ENCODE measurements at places on chromosomes 2 and 18. TPM values are rescaled to one million over a fixed set of nuclear protein-coding genes. Genes with fewer than 3 reads are reported as not detected.

The PLB1 gene
- 5.5 TPM for total RNA-seq

- DNase-seq, result no peak
- H3K27me3 ChIP-seq, result no peaks in the 10 kb centered on the region
- no peaks in the 10 kb centered on the region for H3K36me3 ChIP-seq
- peaks cover 4% of the 10 kb centered on the region for H3K4me1 ChIP-seq
- H3K27ac ChIP-seq, result no peak overlapping the region
- H3K4me3 ChIP-seq, result no peak overlapping the region
These were observed 73.6 kb downstream of the COPS8 start for GRCh38 chr2:237159006-237159911.

DNA sequence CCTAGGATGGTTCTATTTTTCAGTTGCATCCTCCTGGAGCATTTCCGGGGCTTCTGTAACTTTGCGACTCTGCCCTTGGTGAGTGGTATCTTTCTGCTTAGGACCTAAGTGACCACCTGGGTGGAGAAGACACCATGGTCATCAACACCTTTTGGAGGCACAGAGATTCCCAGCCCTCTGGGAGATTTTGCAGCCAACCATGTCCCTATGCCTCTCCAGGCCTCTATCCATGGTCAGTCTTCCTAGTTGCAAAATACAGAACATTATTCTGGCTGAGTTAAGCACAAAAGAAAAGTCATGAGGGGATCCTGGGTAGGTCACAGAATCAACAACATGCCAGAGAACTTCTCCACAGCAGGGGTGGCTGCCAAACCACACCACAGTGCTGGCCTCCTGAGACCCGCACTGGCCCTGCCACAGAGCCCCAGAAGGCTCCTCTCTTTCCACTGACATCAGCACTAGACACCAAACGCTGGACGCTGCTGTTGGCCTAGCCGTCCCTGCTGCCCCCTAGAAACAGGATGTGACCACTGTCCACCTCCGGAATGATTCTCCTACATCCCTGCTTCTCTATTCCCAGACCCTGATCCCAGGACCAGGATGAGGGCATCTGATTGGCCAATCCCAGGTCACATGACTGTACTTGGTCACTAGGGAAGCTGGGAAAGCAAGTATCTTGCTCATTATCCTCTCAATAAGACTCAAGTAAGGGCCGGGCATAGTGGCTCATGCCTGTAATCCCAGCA, 47.7 kb downstream of the SMAD7 start:
- no peak for DNase-seq
- no peaks in the 10 kb centered on the region for H3K36me3 ChIP-seq
- H3K27ac ChIP-seq, result peak overlapping the region; percentile 80
- H3K4me1 ChIP-seq, result peaks cover 30% of the 10 kb centered on the region
- H3K27me3 ChIP-seq, result no peaks in the 10 kb centered on the region

DNA sequence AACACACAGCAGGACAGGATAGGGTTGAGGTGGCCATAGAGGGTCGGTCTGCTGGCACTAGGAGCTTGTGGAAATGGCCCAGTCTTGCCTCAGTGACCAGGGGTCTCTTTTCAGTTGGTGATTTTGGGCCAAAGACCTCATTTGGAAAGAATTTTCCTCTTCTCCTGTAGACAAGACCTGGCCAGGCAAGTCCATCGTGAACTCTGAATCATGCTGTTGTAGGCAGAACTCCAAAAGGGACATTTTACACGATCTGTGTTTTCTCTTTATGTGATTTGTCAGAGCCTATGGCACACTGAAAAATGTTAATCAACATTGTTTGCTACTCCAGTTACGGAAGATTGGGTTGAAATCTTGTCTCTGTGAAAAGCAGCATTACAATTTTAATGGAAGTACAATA, 126.1 kb upstream of the PXDN start:
- H3K4me1 ChIP-seq, result no peaks in the 10 kb centered on the region
- H3K36me3 ChIP-seq, result no peaks in the 10 kb centered on the region
- peaks cover 23% of the 10 kb centered on the region for H3K27me3 ChIP-seq
- DNase-seq, result no peak
- no peak overlapping the region for H3K27ac ChIP-seq

The ABCG8 gene
- total RNA-seq, result not detected

GRCh38 chr2:125371867-125372266, 1284.1 kb upstream of the GYPC start:
- H3K27ac ChIP-seq, result no peak overlapping the region
- H3K27me3 ChIP-seq, result no peaks in the 10 kb centered on the region
- no peak for DNase-seq
- no peak overlapping the region for H3K4me3 ChIP-seq
- H3K36me3 ChIP-seq, result no peaks in the 10 kb centered on the region
- no peaks in the 10 kb centered on the region for H3K4me1 ChIP-seq

GRCh38 chr18:8989017-8989416, 113.5 kb upstream of the NDUFV2 start:
- H3K27ac ChIP-seq, result no peak overlapping the region
- no peak overlapping the region for H3K4me3 ChIP-seq
- no peak for DNase-seq
- H3K36me3 ChIP-seq, result no peaks in the 10 kb centered on the region
- no peaks in the 10 kb centered on the region for H3K4me1 ChIP-seq

DNA sequence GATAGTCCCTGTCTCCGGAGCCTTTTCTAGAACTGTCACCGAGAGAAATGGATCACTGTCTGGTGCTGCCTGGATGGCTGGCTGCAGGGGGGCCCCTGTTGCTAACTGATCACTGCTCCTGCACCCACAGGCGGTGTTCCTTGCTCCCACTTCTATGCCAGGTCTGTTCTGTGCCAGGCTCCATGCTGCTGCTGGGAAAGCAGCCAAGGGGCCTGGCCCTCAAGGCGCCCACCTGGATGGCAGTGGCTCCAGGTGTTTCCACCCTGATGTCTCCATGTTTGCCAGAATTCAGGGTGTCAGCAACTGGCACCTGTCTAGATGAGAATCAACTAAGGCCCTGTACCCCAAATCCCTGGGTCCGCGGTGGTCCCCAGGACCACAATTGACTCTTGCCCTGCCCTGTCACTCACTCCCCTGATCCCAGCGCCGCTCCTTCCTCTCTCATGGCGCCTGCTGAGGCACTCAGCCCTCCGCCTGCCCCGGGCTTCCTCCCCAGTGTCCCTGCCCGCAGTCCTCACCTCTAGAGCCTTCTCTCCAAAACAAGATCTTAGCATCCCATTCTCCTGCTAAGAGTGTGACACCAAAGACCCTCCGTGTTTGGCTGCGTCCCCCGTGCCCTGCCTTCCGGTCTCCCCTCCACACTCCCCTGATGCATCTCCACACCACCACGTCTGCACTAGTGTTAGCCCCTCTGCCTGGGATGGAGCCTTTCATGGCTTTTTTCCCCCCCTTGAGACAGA, 72.5 kb upstream of the OTOF start:
- no peak for DNase-seq
- no peaks in the 10 kb centered on the region for H3K36me3 ChIP-seq
- no peaks in the 10 kb centered on the region for H3K4me1 ChIP-seq
- no peak overlapping the region for H3K4me3 ChIP-seq
- H3K27me3 ChIP-seq, result no peaks in the 10 kb centered on the region
- no peak overlapping the region for H3K27ac ChIP-seq

The G6PC2 gene
- not detected for total RNA-seq

DNA sequence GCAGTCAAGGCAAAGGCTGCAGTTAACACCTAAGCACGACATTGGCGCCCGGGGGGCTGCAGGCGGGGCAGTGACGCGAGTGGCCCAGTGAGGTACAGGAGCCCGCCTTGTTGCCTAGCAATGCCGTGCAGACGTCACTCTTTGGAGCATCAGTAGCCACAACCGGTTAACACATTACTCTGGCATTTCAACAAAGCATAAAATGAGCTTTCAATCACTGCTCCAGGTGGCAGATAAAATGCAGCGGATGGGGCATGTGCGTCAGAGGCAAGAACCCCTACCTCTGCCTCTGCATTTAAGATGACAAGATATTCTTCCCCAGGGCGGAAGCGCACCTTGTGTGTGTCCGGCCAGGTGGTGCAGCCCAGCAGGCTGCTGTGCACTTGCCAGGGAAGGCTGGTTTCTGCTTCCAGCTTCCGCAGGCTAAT, 139.4 kb downstream of the MTCL1 start:
- peaks cover 3% of the 10 kb centered on the region for H3K4me1 ChIP-seq
- no peak for DNase-seq
- H3K27me3 ChIP-seq, result no peaks in the 10 kb centered on the region
- no peak overlapping the region for H3K27ac ChIP-seq

DNA sequence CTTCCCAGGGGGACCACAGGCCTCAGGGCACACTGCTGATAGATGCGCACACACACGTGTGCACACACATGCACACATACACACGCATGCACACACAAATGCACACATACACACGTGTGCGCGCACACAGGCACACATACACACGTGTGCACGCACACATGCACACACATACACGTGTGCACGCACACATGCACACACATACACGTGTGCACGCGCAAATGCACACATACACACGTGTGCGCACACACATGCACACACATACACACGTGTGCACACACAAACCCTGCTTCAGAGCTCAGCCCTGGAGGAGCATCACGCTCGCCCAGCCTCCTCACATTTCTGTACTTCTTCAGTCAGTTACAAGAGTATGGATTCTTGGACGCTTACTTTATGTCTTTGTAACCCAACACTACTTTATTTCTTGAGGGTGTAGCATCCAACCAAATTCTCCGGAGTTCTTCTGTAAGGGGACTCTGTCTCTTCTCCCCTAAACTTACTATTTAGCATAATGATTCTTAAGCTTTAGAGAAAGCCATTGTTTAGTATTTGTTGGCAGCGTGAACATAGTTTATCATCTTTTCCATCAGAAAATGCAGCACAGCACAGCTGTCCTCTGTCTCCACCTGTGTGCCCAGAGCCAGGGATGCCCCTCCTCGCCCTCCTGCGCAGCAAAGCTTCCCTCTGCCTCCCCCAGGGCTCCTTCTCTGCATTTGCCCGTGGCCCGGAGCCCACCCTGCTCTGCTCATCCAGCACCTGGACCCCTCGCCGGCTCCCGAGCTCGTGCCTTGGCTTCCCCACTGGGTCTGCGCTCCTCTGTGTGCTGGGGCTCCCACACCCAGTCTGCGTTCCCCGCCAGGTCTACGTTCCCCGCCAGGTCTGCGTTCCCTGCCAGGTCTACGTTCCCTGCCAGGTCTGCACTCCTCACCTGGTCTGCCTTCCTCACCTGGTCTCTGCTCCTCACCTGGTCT, 74.4 kb upstream of the CTDP1 start:
- H3K4me3 ChIP-seq, result no peak overlapping the region
- DNase-seq, result peak; percentile 47

- no peaks in the 10 kb centered on the region for H3K4me1 ChIP-seq
These were observed 1.6 kb downstream of the SCN3A start for GRCh38 chr2:165202239-165202638.

DNA sequence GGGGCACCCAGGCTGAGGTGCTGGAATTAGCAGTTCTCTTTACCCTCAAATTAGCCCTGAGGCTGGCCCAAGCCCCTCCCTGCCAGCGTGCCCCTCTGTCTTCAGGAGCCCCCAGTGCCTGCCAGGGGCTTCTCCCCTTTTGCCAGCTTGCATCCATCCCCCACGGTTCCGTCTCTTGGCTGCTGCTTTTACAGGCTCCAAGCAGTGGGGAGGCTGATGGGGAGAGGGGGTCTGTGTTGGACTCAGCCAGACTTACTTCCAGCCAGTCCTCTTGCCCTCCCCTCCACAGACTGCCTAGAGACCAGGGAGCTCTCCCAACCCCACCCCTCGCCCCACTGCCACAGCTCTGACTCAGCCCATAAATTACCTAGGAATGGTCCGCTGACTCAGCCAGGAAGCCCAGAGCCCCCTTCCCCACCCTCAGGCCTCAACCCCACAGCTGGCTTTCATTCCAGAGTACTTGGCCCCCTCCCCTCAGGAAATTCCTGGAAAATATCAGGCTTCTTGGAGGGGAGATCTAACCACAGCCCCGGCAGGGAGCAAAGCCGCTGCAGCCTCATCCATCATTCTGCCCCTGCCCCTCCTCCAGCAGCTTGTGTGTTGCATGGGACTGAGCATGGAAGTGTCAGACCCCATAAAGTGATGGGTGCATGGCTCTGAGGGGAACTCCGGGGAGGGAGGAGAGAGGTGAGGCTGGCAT, 184.6 kb downstream of the ZFP36L2 start:
- H3K4me1 ChIP-seq, result peaks cover 14% of the 10 kb centered on the region
- no peaks in the 10 kb centered on the region for H3K27me3 ChIP-seq
- no peak for DNase-seq
- peak overlapping the region; percentile 18 for H3K27ac ChIP-seq

DNA sequence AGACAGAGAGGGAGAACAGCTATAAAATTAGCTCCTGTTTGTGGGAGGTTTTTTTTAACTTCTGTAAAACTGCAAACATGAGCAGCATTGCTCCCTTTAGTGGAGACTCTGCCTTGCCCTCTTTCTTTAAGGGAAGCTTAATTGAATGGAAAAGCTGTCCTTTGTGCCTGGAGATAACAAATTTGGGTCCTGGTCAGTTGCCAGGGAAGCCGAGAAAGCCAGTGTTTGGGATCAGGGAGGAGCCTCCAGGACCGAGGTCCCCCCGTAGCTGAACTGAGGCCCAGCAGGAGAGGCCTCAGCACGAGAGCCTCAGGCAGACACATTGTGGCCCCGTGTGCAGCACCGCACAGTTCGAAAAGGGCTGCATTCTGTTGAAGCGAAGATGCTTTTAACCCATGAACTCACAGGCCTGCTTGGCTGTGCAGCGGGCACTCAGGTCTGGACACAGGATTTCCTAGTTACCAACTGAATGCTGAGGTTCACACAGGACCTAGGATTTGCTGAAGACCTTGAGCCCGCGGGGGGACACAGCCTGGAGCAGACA, 369.7 kb downstream of the DCDC2C start:
- H3K4me3 ChIP-seq, result no peak overlapping the region
- H3K27ac ChIP-seq, result no peak overlapping the region
- H3K36me3 ChIP-seq, result no peaks in the 10 kb centered on the region
- DNase-seq, result no peak

GRCh38 chr18:45657357-45658335, 42.4 kb downstream of the SLC14A2 start:
- H3K27me3 ChIP-seq, result no peaks in the 10 kb centered on the region
- H3K4me1 ChIP-seq, result no peaks in the 10 kb centered on the region
- no peak overlapping the region for H3K4me3 ChIP-seq
- H3K27ac ChIP-seq, result no peak overlapping the region

- H3K27me3 ChIP-seq, result no peaks in the 10 kb centered on the region
- no peak overlapping the region for H3K4me3 ChIP-seq
- no peaks in the 10 kb centered on the region for H3K36me3 ChIP-seq
- H3K4me1 ChIP-seq, result peaks cover 4% of the 10 kb centered on the region
- DNase-seq, result no peak
- no peak overlapping the region for H3K27ac ChIP-seq
These were observed 373.3 kb downstream of the RBM43 start for GRCh38 chr2:150888337-150888736.

- peak; percentile 72 for DNase-seq
- peaks cover 5% of the 10 kb centered on the region for H3K4me1 ChIP-seq
- no peaks in the 10 kb centered on the region for H3K36me3 ChIP-seq
- peak overlapping the region; percentile 61 for H3K27ac ChIP-seq
- peak overlapping the region; percentile 56 for H3K4me3 ChIP-seq
These were observed 1.5 kb upstream of the VSNL1 start for GRCh38 chr2:17538844-17539554.

GRCh38 chr2:88855620-88856408, 164.3 kb downstream of the RPIA start:
- no peak overlapping the region for H3K27ac ChIP-seq
- H3K27me3 ChIP-seq, result no peaks in the 10 kb centered on the region
- H3K36me3 ChIP-seq, result no peaks in the 10 kb centered on the region
- H3K4me1 ChIP-seq, result peaks cover 6% of the 10 kb centered on the region
- no peak overlapping the region for H3K4me3 ChIP-seq

The CDKL4 gene
- 1.7 TPM for total RNA-seq

Measured in lower lobe of right lung (tissue), 2 donors.